ENCODE measurements at places on chromosomes 13 and 19.

DNA sequence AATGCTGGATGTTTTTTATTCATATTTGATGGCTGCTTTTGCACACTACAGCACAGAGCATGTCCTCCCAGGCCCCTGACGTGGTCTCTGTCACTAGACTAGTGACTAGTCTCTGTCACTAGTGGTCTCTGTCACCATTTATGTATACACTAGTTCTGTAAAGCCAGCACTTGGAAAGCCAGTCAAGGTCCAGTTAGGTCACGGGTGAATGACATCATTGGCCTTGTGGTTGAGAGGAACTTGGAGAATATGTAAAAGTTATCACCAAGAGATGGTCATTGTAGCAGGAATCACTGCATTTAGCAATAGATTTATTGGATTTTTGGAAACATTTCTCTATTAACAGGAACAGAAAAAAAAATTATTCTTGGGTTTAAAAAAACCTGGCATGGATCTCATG, 72.9 kb downstream of the SHISA2 start:
- DNase-seq, result no peak

DNA sequence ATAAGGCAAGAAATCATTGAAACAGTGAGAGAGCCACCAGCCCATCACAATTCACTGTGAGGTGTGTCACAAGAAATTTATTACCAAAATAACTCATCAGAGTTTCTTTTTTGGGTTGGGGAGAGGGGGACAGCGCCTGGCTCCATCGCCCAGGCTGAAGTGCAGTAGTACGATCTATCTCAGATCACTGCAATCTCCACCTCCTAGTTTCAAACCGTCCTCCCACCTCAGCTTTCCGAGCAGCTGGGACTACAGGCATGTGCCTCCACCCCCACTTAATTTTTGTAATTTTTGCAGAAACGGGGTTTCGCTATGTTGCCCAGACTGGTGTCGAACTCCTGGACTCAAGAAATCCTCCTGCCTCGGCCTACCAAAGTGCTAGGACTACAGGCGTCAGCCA, 3.6 kb downstream of the IFNL1 start:
- DNase-seq, result no peak

- DNase-seq, result no peak
These were observed 122.3 kb upstream of the RNF113B start for GRCh38 chr13:98299235-98299965.

DNA sequence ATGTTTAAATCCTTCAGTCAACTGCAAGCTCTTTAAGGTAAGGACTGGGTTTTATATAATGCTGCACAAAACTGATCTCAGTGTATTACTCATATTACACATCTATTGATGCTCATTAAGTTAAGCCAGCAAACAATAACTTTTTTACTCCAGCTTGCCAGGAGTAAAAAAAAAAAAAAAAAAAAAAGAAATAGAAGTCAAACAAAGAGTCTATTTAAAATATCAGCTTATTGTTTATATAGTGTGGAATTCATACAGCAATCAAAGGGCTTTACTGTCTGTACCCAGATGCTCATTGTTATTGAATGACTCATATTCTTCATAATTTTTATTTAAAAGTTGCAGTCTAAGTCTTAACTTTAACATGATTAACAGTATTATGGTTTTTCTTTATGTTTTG, 21.8 kb upstream of the KBTBD7 start:
- no peak for DNase-seq

DNA sequence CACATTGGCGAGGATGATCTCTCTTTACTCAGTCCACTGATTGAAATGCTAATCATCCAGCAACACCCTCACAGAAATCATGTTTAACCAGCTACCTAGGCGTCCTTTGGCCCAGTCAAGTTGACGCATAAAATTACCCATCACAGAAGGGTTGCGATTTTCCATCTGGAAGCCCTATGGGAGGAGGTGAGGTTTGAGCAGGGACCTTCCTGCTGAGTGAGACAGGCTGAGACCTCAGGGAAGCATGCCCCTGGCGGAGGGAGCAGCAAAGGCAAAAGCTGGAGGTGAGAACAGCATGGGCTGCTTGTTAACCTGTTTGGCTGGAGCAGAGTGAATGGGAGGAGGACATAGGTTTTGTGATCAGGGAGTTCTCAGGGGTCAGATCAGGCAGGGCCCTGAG, 7.3 kb downstream of the TTC9B start:
- DNase-seq, result no peak

- peak; percentile 64 for DNase-seq
These were observed 32.4 kb downstream of the RASA3 start for GRCh38 chr13:114099918-114100445.

DNA sequence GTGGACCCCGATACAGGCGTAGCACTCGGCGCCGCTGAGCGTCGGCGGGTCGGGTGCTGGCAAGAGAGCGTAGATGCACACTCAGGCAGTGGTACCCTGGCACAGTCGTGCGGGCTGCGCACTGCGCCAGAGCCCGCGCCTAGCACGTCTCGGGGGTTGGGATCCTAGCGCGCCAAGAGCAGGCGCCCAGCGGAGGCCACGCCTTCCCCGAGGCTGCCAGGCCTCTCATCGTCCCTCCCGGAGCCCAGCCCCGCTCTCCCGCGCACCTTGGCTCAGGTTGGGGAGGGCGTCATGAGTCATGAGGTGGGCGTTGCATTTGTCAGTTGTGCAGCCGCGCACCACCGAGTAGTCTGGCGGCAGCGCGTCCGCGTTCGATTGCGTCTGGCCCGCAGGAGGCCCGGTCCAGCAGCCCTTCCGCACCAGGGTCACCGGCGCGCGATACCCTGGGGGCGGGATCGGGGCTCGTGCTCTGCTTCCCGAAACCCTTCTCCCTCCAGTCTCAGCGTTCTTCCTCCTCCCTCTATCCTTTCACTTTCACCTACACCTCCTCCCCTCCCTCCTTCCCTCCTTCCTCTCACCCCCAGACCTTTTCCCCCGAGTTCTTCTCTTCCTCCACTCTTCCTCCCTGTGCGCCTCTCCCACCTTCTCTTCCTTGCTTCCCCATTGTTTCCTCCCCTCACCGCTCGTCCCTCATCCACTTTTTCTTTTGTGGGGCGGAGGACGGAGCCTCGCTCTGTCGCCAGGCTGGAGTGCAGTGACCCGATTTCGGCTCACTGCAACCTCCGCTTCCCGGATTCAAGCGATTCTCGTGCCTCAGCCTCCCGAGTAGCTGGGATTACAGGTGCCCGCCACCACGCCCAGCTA, 3.5 kb downstream of the LYPD5 start:
- DNase-seq, result peak; percentile 93

DNA sequence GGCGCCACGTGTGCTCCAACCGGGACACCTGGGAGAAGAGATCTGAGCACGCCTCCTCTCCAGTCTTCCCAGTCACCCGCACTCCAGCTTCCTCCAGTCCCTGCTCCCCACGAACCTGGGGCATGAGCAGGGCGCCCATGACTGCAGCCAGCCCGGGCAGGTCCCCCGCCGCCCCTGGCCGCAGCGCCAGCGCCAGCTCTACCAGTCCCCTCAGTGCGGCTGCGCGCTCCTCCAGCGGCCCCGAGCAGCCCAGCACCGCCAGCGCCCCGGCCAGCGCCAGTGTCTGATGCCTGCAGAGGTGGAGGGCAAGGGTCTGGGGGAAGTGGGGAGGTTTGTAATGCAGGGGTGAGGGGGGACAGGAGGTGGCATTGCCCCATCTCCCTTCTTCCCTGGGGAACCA, 13.1 kb downstream of the SH2D3A start:
- DNase-seq, result no peak

DNA sequence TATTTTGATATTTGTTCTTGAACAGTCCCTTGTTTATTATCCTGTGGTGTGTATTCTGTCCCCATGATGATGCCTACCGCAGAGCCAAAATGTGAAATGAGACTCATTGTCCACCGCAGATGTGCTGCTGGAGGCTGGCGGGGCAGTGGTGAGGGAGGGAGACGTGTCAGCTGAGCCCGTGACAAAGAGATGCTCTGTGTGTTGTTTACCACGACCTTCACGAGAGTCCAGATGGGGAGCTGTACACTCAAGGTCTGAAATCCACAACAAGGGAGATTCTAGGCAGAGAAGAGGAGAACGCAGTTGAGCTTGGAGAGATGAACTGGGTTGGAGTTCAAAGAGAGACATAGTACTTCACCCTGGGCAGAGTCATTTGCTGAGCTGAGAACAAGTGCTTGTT, 20.8 kb upstream of the AMER2 start:
- DNase-seq, result no peak
